SK-MEL-5 (cell line): ENCODE measurements at places on chromosomes 2 and 18. TPM values are rescaled to one million over a fixed set of nuclear protein-coding genes. Genes with fewer than 3 reads are reported as not detected.

Gene B4GALT6
- 16.1 and 18.4 TPM in 2 replicates for total RNA-seq

DNA sequence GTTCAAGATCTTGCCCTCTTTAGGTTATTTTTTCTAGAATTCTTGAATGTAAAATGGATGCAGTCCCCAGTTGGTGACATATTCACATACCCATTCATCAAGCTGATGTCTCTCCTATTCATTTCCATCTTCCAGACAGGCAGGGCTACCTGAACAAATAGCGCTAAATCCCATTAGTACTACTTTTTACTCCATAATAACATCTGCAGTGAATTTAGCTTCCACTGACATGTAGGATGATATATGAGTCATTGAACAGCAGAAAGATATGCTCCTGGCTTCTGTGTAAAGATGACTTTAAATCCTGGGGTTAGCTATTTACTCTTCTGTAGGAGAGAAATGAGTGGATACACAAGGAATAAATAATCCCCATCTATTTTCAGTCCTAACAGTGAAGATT, 194.7 kb downstream of the RND3 start:
- no peak for DNase-seq

Gene ITSN2
- 29.7 and 39.5 TPM in 2 replicates for total RNA-seq

Gene WDR7
- total RNA-seq, result 9.3 and 10.0 TPM in 2 replicates

- no peak for DNase-seq
Observed at GRCh38 chr2:234842753-234843152, 109.1 kb upstream of the SH3BP4 start.

Gene MLPH
- total RNA-seq, result 82.9 and 92.8 TPM in 2 replicates

DNA sequence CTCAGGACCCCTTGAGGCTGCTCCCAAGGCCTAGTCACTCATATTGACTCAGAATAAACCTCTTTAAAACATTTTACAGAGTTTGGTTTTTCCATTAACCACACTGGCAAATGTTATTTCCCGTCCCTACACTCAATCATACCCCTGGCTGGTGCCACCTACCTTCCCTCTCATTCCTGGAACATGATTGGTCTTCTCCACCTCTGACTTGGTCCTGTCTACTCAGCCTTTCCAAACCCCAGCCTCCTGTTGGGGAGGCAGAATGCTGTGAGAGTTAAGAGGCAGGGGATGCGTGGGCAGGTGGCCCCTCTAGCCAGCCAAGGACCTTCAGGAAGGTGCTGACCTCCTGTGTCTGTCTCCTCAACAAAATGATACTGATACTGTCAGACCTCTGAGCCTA, 149.3 kb downstream of the CABLES1 start:
- DNase-seq, result no peak

- DNase-seq, result no peak
Observed at GRCh38 chr18:31801078-31801477, 40.4 kb upstream of the SLC25A52 start.

DNA sequence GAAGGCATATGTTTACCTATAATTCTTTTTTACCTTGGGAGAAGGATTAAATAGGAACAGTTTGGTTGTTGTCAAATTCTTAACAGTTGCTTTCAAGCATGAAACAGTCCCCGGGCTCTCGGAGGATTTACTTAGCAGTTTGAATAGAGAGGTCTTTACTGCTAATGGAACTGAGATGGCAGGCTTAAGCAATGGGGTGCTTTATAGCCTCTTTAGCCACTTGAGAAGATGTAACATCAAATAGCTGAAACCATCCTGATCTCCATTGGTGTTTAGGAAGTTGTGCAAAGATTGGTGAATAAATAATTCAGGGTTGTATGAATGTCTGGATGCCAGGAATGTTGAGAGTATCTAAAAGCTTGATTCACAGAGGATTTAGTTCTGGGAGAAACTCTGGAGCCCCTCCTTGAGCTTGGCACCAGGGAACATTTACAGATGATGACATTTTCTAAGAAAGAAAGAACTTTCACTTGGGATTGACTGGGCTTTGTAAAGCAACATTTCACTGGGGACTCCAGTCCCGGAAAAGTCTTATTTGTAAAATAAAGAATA, 51.9 kb downstream of the PTPRM start:
- no peak for DNase-seq

- no peak for DNase-seq
Observed at GRCh38 chr2:222504191-222504590, 79.8 kb downstream of the SGPP2 start.
